Spleen (tissue), 13 donors: ENCODE measurements at places on chromosomes 6 and 20.

- DNase-seq: no peak
Observed at GRCh38 chr6:146090474-146090873, 61.6 kb downstream of the GRM1 start.

DNA sequence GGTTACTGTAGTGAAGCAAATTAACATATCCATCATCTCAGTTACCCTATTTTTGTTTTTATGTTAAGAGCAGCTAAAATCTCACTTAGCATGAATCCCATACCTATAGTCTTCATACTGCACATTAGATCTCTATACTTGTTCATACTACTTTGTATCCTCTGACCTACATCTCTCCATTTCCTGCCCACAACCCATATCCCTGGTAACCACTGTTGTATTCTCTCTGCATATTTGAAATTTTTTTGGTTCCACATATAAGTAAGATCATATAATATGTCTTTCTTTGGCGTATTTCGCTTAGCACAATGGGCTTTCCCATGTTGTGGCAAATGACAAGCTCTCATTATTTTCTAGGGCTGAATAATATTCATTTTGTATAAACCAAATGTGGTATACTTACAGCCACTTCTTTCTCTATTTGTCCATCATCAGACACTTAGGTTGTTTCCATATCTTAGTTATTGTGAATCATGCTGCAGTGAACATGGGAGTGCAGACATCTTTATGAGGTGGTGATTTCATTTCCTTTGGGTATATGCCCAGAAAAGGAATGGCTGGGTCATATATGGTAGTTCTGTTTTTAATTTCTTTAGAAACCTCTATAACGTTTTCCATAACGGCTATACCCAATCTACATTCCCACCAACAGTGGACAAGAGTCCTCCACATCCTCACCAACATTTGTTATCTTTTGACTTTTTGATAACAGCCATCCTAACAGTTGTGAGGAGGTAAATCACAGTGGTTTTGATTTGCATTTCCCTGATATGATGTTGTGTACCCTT lies 39.8 kb downstream of the BACH2 start:
- no peak for DNase-seq

DNA sequence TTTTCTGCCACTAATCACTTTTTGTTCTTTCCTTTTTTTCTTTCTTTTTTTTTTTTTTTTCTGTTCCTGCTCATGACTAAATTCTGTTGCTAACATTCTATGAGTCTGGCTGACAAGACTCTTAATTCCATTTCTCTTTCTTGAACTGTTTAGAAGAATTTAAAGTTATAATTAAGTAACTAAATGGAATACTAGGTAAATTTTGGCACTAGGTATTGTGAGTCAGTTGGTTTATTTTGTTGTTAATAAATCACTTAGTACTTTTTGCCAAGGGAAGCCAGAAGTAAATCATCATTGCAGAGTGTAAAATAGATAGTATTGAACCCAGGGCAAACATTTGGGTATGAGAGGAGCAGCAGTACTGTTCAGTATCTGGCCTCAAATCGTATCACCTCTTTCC lies 42.0 kb upstream of the PRDM1 start:
- DNase-seq: no peak

- no peak for DNase-seq
Observed at GRCh38 chr20:13486694-13487093, 152.0 kb downstream of the TASP1 start.

- DNase-seq: no peak
Observed at GRCh38 chr6:78025502-78025901, 372.7 kb downstream of the MEI4 start.

DNA sequence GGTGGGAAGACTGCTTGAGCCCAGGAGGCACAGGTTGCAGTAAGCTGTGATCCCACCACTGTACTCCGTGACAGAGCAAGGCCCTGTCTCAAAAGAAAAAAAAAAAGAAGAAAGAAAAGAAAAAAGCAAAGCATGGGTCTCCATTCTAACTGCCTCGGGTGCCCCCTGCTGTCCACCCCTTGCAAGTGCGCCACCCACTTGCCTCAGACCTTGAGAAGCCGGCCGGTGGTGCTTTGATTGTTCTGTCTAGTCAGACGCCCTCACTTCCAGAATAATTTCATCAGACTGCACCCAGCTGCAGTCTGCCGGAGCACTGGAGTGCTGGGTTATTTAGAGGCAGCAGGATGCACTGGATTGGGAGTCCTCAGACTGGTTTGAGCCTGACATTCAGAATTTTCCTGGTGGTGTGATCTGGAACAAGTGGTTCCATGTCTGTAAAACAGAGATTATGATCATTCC lies 17.6 kb upstream of the TM9SF4 start:
- DNase-seq: peak; percentile 93

GRCh38 chr6:169638388-169638787 lies 63.4 kb downstream of the WDR27 start:
- no peak for DNase-seq

- DNase-seq: no peak
Observed at GRCh38 chr6:37861452-37861851, 41.9 kb downstream of the ZFAND3 start.

- no peak for DNase-seq
Observed at GRCh38 chr20:4832469-4832868, 110.8 kb downstream of the PRND start.

GRCh38 chr6:128246472-128247260 lies 273.7 kb downstream of the PTPRK start:
- DNase-seq: no peak

GRCh38 chr20:56574531-56575142 lies 41.6 kb downstream of the FAM209B start:
- peak; percentile 40 for DNase-seq

DNA sequence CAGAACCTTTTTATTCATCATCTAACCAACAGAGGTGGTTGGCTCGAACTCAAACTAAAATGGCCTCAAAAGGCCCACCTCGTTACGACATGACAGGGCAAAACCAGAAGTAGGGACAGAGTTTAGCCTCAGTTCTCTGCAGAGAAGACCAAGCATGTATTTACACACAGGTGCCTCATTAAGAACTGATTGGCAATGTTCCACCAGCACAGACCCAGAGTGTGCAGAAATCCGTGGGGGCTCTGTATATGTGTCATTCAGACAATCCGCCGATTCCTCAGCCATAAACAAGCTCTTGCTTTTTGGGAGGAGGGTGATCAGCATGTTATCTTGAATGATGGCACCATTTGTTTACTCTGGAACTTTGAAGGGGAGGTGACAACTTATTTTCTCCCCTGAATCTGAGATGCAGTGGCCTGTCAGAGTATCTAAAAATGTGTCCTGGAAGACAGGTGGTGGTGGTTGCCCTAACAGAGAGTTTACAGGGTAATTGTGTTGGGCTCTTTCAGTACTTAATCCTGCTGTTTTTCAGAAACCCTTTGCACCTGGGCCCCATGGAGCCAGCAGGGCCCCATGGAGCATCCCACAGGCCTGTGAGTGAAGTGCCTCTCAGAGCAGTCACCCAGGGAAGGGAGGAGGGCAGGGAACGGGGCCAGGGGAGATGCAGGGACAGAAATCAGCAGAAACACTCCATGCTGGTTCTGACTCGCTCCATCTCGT lies 29.1 kb upstream of the C20orf203 start:
- DNase-seq: no peak

DNA sequence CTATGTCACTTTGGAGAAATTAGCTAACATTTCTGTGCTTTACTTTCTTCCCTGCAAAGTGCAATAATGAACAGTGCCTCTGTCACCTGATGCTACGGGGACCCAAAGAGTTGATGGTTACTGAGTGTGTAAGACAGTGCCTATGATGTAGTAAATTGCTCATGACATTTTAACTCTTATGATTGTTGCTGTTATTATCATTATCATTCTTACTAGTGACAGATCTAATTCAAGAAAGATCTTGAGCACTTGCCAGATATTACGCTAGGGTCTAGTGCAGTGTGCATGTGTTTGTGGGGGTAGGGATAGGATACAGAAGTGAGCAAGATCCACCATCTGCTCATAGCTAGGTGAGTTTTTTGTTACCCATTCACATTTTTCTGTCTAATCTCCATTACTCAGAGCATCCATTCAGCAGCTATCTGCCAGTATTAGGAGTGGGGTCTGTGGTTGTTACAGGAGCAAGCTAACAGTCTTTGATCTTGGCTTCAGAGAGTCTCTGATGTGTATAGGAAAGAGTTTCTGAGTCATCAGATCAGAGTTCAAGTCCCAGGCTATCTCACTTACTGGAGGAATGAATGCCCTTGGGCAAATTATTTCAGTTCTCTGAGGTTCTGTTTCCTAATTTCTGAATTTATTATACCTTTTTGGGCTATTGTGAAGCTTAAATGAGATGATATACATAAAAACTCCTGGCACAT lies 33.1 kb upstream of the DAAM2 start:
- DNase-seq: no peak

- peak; percentile 75 for DNase-seq
Observed at GRCh38 chr6:35601331-35602132, 87.2 kb downstream of the FKBP5 start.

GRCh38 chr20:46011631-46012482 lies 3.1 kb downstream of the MMP9 start:
- peak; percentile 94 for DNase-seq

DNA sequence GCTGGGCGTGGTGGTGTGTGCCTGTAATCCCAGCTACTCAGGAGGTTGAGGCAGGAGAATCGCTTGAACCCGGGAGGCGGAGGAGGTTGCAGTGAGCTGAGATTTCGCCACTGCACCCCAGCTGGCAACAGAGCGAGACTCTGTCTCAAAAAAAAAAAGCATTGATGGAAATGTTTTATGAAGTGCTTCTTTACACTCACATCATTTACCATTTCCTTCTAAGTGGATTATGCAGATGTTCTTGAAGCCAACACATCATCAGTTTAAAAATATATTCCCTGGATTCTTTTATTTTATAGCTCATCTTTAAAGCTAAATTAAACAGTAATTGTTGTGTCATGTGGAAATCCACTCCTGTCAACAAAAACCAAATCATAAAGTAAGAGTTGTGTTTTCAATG lies 35.9 kb upstream of the HDDC2 start:
- DNase-seq: no peak

- DNase-seq: no peak
Observed at GRCh38 chr6:6317825-6318733, 2.4 kb downstream of the F13A1 start.

DNA sequence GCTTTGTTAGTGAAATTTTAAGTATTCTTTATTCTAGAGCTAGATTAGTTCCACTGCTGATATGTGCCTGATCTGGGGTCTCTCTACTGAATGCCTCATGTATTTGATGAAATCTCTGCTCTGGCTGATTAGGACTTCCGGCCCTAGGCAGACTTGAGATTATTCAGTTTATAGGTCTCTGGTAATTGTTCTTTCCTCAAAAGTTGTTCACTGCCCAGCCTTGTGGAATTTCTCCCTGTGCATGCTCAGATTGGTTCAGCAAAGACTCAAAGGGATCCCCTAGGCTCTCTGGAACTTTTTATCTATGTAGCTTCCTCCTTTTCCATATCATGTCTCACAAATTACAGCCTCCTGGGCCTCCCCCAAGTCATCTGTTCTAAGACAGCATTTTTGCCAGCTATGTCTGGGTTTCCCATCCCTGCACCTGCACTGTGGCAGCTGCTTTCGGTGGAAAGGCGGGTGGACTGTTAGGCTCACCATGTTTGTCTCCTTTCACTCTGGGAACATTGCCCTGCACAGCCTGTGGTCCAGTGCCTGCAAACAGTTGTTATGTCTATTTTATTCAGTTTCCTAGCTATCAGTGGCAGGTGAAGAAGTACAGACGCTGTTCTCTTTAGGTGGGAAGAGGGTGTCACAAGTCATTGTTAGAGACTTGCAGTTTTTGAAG lies 73.7 kb downstream of the RPP40 start:
- DNase-seq: no peak

GRCh38 chr6:132456700-132457143 lies 55.4 kb upstream of the MOXD1 start:
- DNase-seq: no peak

- no peak for DNase-seq
Observed at GRCh38 chr6:126804332-126805064, 314.0 kb upstream of the RSPO3 start.

DNA sequence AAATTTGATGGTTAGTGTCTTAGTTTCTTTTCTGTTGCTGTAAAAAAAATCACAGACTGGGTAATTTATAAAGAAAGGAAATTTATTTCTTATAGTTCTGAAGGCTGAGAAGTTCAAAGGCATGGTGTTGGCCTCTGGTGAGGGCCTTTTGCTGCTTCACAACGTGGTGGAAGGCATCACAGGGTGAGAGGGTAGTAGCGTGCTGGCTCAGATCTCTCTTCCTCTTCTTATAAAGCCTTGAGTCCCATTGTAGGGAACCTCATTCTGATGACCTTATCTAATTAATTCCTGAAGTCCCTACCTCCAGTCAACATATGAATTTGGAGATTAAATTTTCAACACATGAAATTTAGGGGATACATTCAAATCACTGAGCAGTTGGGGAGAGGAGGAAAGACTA lies 62.0 kb downstream of the ARID1B start:
- DNase-seq: no peak

- no peak for DNase-seq
Observed at GRCh38 chr20:22403632-22404361, 180.6 kb downstream of the FOXA2 start.

DNA sequence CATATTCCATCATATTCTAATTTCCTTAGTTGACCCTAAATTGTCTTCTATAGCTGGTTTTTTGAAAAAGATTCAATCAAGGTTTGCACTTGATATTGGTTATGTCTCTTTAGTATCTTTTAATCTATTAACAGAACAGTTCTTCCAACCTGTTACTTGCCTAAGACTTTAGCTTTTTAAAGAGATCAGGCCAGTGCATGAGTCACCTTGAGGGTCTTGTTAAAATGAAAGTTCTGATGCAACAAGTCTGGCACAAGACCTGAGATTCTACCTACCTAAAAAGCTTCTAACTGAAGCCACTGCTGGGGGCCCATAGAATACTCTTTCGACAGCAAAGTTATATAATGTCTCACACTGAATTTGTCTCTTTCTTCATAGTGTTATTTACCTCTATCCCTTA lies 3.2 kb downstream of the USP45 start:
- DNase-seq: no peak

DNA sequence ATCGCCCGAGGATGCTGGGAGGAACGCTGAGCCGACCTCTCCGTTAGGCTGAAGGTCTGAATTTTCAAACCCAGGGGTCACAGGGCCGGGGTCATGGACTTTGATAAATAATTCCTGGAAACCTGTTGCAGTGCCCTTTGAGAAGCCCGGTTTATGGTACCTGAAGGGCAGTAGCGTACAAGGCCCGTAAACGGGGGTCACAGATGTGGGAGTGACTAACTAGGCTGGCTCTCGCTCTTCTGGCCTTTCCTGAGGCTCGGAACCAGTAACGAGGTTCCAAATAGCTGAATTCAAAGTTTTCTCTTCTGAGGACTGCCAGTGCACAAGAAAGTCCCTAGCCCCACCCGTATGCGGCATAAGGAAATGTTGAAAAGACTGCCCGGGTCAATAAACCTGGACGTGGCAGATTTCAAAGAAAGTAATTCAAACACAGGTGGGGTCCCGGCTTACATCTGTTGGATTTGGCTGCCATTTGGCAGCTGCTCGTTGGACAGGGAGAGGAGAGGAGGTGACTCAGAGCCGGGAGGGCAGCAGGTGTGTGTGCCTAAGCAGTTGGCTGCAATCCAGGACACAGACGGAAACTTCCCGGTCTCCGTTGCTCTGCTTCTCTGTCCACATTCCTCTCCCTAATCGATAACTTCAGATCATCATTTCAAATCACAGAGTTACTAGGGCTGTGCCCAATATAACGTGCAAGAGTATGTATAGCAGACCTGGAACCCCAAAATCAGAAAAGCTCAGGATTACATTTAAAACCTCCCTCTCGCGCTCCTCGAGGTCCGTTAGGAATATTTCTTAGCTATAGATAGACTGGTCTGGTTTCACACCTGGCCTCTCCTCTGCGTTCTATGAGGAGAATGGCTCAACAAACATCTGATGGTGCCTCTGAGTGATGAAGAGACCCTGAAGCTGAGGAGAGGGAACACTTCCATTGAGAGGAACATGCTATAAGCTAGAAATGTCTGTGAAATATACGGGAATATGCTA lies 765 bp upstream of the GMDS start:
- peak; percentile 84 for DNase-seq
